ENCODE measurements at places on chromosomes 12 and 14.

DNA sequence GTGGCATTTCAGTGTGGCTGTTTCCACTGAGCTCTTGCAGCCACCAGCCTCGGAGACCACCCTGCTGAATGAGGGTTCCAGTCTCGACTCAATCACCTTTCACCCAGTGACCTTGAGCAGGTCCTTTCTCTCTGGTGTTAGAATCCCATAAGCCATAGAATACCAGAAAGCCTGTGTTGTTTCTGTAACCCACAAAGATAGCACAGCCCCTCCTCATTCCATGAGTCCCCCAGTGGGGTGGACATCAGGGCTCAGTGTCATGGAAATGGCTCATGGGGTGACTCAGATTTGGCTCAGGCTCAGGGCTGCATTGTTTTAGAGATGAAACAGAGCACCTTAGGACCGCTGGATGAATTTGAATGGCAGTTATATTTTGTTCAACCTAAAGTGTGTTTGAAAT lies 171.5 kb downstream of the PTPN11 start:
- DNase-seq, result no peak

- DNase-seq, result no peak
These were observed 52.9 kb downstream of the PPP4R4 start for GRCh38 chr14:94227029-94227428.

- no peak for DNase-seq
These were observed 38.0 kb upstream of the ESRRB start for GRCh38 chr14:76337635-76338545.

- no peak for DNase-seq
These were observed 2.8 kb upstream of the CDKL1 start for GRCh38 chr14:50399251-50400032.

DNA sequence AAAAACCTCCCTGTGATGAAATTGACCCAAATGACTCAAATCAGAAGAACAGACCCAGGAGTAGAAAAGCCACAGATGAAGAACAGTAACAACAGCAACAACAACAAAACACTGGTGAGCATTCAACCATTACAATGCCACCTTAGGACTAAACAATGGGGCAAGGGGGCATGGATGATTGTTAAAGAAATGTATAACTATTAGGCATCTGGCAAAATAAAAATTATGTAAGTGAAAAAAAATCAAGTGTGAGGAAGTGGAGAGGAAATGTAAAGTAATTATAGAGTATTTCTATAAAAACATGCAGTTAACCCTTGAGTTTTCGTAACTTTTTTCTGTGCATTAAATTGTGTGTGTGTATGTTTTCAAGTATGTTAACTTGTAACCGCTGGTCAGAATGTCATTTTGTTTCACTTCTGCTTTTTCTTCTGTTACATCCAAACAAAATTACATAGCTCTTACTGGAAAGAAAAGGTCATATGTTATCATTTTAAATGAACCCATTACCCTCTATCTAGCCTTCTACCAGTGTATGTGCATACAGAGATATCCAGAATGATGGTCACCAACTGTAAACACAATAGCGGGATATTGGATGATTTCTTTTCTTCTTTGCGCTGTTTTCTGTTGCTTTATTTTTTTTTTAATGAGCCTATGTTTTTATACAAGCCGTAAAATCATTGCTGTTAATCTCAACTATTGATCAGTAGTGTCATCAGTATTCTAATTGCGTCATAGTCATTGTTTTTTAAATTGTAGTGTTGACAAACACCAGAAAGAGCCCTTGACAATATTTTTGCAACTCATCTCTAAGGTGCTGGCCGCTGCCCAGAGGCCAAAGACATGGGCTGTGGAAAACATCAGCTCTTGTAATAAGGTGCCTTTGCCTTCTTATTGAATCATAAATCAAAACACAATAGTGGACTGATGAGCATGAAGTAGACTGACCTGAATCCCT lies 170.6 kb downstream of the CRADD start:
- no peak for DNase-seq

GRCh38 chr14:53151523-53152183 lies 1.5 kb downstream of the DDHD1 start:
- peak; percentile 51 for DNase-seq

Measured in CD4-positive, alpha-beta T cell treated with Interleukin-1 beta for 1 hour (primary cell).